ENCODE measurements at places on chromosomes 12 and 14.

DNA sequence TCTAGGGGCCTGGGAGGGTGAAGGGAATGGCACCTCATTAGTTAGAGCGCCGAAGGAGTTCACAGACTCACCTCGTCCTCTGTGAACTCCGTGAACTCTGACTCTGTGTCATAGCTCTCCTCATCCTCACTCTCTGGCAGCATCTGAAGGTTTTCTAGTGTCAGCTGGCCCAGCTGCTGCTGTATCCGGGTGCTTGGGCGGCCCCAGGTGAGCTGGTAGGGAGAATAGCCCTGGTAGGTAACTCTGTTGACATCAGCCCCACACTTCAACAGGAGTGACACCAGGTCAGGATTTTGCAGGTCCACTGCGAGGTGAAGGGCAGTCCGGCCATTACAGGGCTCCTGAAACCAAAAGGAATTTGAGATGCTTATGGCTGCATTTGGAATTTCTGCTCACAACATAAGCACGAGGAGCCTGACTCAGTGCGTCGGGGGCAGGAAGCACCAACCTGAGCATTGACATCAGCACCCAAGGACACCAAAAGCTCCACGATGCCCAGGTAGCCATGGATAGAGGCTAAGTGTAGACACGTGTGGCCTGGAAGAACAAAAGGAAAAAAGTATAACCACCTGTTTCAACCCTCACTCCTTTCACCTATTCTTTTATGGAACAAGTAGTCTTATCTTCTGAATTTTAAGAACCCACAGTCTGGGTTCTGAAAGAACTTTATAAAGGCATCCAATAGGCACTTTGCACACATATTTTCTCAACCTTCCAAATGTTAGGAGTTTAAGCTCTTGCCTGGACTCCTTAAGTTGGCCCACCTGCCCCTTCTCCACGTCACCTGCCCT is 2.0 kb downstream of the NFKBIA start:
- no peak for DNase-seq

GRCh38 chr12:69835081-69835480 is 10.1 kb downstream of the MYRFL start:
- DNase-seq, result no peak

DNA sequence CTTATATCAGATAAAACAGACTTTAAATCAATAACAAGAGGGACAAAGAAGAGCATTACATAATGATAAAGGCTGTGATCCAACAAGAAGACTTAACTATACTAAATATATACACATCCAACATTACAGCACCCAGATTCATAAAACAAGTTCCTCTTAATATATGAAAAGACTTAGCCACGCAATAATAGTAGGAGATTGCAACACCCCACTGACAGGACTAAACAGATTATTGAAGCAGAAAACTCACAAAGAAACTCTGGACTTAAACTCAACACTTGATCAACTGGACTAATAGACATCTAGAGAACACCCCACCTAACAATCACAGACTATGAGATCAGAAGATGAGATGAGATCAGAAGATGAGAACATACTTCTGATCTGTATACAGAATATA is 5.7 kb upstream of the CLEC14A start:
- no peak for DNase-seq

DNA sequence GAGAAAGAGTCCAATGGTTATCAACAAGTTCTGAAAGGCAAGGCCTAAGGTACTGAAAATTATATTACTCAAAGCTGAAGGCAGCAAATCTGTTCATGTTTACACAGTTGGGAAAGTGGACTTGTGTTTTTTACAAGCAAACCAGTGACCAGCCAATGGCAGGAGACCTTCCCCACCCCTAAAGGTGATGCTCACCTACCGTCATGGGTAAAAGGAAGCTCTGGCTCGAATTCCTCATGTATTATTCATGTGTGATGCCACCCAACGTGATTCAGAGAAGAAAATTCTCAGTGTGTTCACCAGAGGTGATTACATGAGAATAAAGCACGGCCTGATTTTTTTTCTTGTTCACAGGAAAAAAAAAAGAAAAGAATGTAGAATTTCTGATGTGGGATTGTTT is 1161.2 kb upstream of the SEL1L start:
- no peak for DNase-seq

- DNase-seq, result no peak
Observed at GRCh38 chr12:64187794-64188193, 34.3 kb downstream of the KICS2 start.

- no peak for DNase-seq
Observed at GRCh38 chr14:76599559-76600287, 161.5 kb upstream of the VASH1 start.

DNA sequence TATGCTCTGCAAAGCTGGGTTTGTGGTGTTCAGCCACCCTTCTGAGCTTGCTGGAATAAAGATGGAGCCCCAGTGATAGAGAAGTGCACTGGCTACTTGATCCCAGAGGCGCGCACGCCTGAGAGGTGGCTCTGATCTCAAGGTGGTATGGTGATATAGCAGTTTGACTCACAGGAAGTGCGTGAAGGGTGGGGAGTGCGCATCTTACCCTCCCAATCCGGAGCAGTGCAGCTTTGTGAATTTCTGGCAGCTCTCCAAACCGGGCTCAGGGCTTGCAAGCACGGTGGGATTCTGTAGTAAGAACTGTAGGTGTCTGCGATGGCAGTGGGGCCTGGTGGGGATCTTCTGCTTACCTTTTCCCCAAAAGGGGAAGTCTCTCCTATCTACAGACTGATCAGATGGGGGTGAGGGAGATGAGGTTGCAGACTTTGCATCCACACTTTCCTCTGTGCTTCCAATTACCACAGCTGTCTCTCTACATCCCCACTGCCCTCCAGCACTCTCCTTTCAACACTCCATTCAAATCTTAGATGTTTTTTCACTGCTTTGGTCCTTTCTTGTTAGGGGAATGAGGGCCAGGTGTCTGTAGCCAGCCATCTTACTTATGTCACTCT is 197.4 kb upstream of the SLC38A2 start:
- no peak for DNase-seq

GRCh38 chr12:39077226-39077625 is 171.8 kb upstream of the CPNE8 start:
- no peak for DNase-seq

GRCh38 chr12:70248876-70249275 is 5.6 kb downstream of the CNOT2 start:
- DNase-seq, result no peak

DNA sequence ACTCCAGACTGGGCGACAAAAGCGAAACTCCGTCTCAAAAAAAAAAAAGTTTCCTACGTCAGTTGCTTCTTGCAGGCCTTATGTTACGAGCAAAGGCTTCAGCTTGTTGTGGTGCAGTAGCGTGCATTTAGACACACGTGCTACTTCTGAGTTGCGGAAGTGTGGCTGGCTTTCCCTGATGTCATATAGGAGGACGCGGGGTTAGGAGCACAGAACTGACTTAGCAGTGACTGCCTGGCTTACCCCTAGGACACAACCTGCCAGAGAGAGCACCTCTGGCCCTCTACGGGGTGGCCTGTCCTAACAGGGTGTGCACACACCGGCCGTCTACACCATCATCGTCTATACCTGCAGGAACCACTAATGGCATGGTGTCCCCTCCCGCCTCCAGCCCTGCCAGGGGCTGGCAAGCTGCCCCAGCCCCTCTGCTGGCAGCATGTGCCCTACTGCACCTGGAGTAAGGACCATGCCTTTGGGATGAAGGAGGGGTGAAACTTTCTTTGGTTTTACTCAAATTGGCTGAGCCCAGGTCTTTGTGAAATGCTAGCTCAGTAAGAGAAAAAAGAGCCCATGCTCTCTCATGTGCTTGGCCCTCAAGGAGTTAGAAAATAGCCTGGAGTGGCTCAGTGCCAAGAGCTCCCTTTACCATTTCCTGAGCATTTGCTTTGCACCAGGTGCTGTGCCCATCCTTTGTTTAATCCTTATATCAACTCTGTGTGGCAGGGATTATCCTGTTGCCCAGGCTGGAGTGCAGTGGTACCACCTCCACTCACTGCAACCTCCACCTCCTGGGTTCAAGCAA is 1.7 kb upstream of the GPR68 start:
- DNase-seq, result no peak

GRCh38 chr12:542395-543113 is 82.8 kb downstream of the B4GALNT3 start:
- DNase-seq, result no peak

- DNase-seq, result no peak
Observed at GRCh38 chr12:3227076-3227975, 150.1 kb downstream of the TSPAN9 start.

DNA sequence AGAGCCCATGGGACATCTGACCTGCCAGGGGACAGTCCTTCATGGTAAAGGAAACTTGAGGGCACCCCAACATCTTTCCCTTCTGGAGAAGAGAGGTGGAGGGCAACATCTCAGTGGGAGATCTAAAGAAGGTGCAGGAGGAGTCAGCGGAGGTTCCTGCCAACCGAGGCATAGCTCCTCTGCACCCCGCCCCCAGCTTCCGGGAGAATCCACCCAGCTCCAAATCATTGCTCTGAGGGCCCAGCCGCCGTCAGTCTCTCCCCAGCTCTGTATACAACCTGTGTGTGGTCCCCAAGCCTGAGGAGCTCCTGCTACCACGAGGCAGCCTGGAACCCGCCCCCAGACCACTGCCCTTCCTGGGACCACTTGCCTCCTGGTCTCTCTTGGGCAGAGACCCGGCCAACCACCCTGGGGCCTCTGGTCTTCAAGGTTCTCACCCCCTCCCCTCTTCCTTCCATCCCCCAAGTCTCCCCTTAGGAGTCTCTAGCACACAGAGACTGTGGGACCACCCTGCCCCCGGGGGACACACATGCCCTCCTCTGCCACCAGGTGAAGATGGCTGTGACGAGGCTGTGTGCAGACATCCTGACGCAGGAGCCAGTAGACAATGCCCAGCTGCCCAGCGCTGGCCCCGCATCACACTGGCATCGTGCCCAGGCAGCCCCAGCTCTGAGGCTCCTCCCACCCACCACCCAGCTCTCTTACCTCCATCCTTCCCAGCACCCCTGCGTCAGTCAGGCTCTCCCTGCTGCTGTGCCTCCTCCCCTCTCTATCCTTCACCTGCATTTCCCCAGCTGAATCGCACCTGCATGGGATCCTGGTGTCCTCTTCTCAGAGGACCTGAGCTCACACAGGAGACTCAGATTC is 13.0 kb upstream of the NUDT14 start:
- no peak for DNase-seq

DNA sequence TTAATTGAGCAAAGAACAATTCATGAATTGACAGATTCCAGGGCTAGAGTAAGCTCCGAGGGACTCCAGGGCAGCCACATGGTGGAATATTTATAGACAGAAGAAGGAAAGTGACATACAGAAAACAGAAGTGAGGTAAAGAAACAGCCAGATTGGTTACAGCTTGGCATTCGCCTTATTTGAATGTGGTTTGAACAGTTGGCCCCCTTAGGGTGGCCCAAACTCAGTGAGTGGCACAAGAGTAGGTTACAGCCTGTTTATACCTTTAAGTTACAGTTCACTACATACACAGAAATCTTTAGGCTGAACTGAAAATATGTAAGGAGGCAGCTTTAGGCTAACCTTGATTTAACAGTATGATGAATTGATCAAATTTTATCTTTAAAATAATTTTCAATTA is 174.5 kb upstream of the CNOT2 start:
- no peak for DNase-seq

- no peak for DNase-seq
Observed at GRCh38 chr14:75562089-75562488, 16.3 kb upstream of the FLVCR2 start.

- no peak for DNase-seq
Observed at GRCh38 chr12:90828621-90829020, 126.4 kb downstream of the CCER1 start.

DNA sequence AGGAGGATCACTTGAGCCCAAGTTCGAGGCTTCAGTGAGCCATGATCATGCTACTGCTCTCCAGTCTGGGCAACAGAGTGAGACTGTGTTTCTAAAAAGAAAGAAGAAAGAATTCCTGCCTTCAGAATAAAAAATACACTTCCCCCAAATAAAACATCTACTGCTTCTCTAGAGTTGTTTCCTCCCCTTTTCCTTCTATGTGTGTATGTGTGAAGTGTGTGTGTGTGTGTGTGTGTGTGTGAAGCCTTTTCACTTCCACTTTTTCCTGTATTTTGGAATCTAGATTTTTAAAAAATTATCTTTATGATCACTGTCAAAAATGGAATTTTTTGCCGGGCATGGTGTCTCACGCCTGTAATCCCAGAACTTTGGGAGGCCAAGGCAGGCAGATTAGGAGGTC is 12.6 kb upstream of the SNX6 start:
- DNase-seq, result no peak

GRCh38 chr12:75389061-75389460 is 1.8 kb upstream of the GLIPR1L2 start:
- DNase-seq, result no peak

- no peak for DNase-seq
Observed at GRCh38 chr12:10689146-10689545, 15.3 kb upstream of the STYK1 start.

DNA sequence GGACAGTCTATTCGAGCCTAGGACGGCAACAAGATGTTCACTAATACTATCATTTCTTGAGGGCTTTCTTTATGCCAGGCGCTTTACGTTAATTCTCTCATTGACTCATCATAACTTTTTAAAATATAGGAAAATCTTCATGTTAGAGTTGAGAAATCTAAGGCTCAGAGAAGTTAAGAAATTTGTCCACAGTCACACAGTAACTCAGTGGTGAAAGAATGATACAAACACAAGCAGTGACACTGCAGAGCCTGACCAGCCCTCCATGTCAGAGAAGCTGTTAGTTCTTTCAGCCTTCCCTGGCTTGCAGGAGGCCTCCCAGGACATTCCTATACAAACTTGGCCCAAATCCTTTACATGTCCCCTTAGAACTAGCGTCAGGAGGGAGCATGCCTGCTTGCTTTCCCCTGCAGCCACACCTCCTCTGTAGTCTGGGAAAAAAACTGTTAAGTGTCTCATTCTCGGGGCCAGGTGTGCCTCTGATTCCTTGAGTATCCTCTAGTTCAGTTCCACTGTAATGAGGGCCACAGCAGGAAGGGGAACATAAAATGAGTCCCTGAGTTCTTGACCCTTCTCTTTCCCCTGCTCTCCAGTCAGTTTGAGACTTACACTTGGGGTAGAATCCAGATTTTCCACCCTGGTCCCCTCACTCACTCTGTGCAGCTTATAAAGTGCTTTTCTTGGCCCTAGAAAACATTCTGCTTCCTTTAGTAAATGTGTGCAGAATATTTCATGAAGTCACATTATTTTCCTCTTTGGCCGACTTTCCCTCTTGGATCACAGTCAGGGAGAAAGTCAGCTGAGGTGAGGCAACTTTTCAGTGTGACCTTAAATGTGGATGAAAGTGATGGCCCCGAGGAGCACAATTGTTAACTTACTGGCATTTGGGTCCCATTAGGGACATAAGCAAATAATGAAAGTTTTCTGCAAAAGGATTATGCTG is 152.2 kb upstream of the HIF1A start:
- DNase-seq, result no peak

DNA sequence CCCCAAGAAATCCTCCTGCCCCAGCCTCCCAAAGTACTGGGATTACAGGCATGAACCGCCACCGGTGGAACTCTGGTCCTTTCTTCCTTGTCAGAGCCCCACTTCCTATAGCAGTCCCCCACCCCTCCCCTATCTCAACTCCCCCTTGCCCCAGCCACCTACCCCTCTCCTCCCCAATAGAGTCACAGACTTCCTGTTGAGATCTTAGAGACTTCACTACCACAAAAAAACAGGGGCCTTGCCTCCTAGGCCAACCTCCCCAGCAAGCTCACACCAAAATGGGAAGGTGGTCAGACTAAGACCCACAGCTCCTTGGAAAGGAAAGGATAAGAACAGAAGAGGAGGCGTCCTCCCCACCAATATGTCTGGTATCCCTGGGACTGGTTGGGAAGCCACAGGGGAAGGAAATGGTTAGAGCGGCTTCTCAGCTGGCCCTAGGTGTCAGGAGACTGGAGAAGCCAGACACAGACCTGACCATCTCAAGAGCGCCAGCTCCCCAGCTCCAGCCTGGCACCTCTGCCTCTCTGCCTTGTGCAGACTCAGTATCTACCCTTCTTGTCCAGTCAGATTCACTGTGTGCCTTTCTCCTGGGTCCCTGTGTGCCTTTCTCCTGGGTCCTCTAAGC is 8.5 kb downstream of the ITGB7 start:
- no peak for DNase-seq

Data from fibroblast of skin of left biceps (primary cell).